Hematopoietic multipotent progenitor cell treated with erythropoietin and hydrocortisone succinate and interleukin-3 and kit ligand, for 4 days (in vitro differentiated cells): ENCODE measurements at places on chromosomes 11 and 22.

DNA sequence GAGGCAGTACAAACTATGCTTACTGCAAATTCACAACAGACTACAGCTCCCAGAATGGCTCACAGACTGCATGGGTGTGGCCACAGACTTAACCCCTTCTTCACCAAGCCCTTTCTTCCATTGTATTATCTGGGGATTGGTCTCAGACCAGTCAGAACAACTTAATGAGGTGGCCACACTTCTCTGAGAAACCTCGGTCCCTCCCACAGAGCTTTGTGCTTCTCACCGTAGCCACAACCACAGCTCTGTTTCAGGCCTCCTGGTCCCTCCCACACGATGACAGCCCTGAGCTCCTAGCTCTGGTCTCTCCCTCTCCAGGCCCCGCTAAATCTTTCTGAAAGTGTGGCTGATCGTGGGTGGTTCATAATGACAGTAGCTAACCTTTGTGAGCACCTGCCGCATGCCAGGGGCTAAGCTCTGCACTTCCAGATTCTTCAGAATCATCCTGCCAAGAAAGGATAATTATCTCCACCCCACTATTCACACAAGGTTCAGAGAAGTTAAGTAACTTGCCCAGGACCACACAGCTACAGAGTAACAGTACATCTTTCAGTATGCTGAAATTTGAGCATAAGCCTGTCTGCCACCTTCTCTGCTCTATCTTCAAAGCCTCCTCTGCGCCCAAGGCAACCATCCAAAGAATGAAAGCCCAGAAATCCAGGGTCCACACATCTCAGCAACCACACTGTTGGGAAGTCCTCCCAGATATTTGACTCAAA lies 5.4 kb downstream of the PDE2A start:
- peak; percentile 63 for DNase-seq

DNA sequence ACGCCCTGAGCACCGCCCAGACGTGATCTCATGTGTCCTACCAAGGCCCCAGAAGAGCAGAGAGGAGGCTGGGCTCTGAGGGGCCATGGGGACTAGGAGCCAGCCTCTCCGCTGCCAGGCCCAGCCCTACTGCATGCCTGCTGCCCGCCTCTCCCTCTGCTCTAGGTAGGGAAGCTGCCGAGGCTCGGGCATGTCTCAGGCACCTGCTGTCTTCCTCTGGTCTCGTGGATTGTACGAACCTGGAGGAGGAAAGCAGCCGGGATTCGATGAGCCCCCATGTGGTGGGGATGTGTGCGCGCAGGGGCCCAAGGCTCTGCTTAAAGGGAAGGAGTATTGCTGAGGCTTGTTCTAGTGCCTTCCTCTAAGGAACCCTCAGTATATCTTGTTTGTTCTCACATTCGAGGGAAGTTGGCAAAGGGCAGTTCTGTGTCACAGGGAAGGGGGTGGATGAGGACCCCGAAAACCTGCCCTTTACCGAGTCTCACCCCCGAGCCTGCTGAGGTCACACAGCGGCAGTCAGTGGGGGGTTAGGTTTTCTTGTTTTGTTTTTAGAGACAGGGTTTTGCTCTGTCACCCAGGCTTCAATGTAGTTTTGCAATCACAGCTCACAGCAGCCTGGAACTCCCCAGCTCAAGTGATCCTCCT lies 21.2 kb downstream of the DAGLA start:
- peak; percentile 67 for DNase-seq

DNA sequence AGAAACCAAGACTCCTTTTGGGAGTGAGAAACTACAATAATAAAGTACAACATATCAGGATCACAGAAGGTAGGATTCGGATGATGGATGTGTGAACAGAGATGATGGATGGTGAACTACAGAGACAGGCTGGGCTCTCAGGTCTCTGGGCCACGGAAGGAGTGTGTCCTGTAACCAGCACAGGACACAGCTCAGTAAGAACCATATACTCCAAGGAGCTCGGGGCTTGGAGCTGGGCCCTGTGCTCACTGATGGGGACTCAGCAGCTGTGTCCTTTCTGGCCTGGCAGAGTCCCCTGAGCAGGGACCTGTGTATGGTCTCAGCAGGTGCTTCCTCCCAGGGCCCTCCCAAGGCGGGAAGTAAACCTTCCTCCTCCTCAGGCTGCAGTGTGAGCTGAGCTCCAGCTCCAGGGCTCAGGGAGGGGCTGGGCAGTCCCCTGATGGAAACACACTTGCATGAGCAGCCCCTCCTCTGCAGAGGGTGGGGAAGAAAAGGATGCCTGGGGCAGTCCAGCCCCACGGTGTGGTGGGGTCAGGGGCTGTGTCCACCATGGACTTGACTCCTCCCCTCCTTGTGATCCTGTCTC lies 39.8 kb upstream of the TOP3B start:
- DNase-seq: no peak

DNA sequence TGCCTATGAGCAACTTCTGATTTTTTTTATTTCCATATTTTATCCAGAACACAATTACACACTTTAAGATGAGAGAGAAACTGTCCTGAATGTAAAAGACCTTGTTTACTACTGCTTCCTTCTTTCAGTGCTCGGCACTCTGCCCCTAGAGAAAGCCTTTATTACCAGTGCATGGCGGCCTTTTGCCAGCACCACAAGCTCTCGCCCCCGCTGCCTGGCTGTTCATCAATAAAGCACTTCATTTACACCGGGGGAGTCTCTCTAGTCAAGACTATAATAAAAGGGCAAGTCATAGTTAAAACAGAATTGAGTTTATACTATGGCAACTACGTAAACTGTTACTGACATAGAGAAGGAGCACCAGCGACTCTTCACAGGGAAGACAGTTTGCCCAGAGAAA lies 259.5 kb downstream of the CADM1 start:
- no peak for DNase-seq

- no peak for DNase-seq
Measured at GRCh38 chr11:112583261-112583893, 322.7 kb upstream of the PLET1 start.

- DNase-seq: no peak
Measured at GRCh38 chr11:88151709-88152265, 23.5 kb downstream of the RAB38 start.
